ENCODE measurements at places on chromosomes 12 and 14. TPM values are rescaled to one million over a fixed set of nuclear protein-coding genes. Genes with fewer than 3 reads are reported as not detected.
A peak's percentile ranks its signal among the peaks of the same experiment; 100 is the strongest.

DNA sequence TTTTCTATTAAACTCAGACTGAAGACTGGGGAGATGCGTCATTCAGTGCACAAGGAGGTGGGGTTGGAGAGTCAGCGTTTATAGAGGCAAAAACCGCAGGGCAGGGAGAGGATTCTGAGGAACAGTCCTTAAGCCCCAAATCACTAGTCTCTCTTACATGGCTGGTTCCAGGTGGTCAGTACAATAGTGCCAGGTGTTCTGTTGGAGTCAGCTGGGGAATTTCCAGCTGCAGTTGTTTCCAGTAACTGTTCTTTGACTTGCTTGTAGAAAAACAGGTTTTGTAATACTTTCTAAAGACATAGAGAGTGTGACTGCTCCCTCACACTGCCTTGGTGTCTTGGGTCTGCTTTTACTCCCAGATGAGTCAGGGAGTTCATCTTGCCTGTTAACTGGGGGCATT lies 192.2 kb downstream of the TMTC3 start:
- H3K27ac ChIP-seq = no peak overlapping the region
- DNase-seq = no peak
- H3K4me3 ChIP-seq = no peak overlapping the region
- peaks cover 16% of the 10 kb centered on the region for H3K4me1 ChIP-seq
- no peaks in the 10 kb centered on the region for H3K36me3 ChIP-seq

OR4N2 gene
- total RNA-seq = not detected

PXN gene
- 123 TPM for total RNA-seq

- peaks cover 27% of the 10 kb centered on the region for H3K36me3 ChIP-seq
- no peak overlapping the region for H3K4me3 ChIP-seq
- H3K27ac ChIP-seq = no peak overlapping the region
- DNase-seq = no peak
- no peaks in the 10 kb centered on the region for H3K27me3 ChIP-seq
Measured at GRCh38 chr12:28390761-28391385, 200.6 kb downstream of the CCDC91 start.

C14orf119 gene
- 45.6 TPM for total RNA-seq

- no peaks in the 10 kb centered on the region for H3K36me3 ChIP-seq
- no peak for DNase-seq
- H3K27me3 ChIP-seq = no peaks in the 10 kb centered on the region
- no peak overlapping the region for H3K27ac ChIP-seq
- H3K4me1 ChIP-seq = peaks cover 24% of the 10 kb centered on the region
- H3K4me3 ChIP-seq = no peak overlapping the region
Measured at GRCh38 chr12:64890873-64891468, 66.5 kb downstream of the TBC1D30 start.

TRAFD1 gene
- total RNA-seq = 36.1 TPM

- H3K27ac ChIP-seq = peak overlapping the region; percentile 92
- peak overlapping the region; percentile 23 for H3K4me3 ChIP-seq
- peaks cover 55% of the 10 kb centered on the region for H3K4me1 ChIP-seq
- H3K36me3 ChIP-seq = peaks cover 10% of the 10 kb centered on the region
Measured at GRCh38 chr12:58425481-58426392, 484.4 kb downstream of the ATP23 start.

DNA sequence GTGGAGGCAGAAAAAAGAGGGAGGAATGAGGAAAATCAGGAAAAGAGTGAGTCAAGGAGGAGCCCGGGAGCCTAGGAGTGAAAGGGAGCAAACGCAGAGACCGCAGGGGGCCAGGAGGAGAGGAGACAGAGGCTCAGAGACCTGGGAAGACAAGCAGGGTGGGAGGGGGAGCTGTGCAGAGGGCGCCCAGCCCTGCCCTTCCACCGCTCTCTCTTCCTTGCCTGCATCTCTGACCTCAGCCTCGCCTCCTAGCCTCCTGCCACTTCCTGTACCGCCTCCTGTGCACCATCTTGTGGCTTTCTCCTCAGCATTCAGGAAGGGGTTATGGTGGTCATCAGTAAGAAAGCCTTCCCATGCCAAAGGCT lies 1.3 kb downstream of the CLSTN3 start:
- H3K27me3 ChIP-seq = no peaks in the 10 kb centered on the region
- DNase-seq = no peak
- H3K36me3 ChIP-seq = peaks cover 13% of the 10 kb centered on the region
- H3K4me3 ChIP-seq = peak overlapping the region; percentile 90

FSCB gene
- total RNA-seq = not detected

DNA sequence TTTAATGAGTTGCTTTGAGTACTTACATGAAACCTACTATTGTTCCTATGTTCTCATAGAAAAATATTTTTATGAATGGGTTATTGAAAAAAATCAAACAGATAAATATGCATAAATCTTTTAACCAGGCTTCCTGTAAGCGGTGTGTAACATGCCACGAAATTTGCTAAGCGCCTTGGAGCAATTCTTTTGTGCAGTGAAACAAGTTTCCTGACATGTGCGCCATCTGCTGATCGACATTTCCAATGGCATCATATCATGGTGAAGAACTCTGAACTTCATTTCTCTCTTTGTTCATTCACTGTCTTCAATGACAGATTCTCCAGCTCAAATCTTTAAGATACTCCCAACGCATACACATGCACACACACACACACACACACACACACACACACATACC lies 145.6 kb upstream of the NAV3 start:
- H3K4me3 ChIP-seq = no peak overlapping the region
- no peak overlapping the region for H3K27ac ChIP-seq
- peaks cover 8% of the 10 kb centered on the region for H3K27me3 ChIP-seq
- peaks cover 17% of the 10 kb centered on the region for H3K4me1 ChIP-seq
- no peaks in the 10 kb centered on the region for H3K36me3 ChIP-seq
- peak; percentile 20 for DNase-seq

DNA sequence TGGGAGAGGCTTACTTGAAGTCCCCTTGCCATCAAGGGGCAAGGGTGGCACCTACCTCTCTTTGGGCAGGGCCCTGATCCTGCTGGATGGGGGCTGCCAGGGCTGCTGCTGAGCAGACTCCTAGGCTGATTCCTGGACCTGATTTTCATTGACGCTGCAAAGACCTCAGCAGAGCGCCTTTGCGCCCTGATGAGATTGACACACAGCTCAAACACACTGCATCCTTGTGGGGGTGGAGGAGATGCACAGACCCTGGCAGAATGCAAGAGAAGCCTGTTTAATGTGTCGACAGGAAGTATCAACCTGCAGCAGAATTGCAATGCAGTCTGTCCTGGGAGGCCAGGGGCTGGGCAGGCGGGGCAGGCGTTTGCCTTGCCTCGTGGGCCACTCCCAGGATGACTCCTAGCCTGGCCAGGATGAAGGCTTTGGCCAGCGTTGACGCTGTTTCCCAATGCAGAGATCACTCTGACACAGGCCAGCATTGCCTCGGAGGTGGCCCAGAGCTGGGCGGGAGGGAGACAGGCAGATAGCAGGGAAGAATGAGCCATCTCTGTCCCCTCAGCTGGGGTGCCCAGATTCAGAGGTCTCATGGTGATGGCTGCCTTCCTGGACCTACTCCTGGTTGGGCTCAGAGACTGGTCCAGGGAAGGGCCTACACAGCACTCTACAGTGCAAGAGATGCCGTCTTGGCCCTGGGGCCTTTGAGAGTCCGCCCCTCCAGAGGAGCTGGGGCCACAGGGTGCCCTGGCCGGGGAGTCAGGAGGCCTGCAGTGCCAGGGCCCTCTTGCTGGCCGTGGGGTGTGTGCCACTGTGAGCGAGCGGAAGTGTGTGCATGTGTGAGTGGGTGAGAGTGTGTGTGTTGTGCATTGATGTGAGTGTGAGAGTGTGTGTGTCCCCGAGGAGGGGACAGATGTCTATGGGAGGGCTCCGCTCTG lies 108.3 kb downstream of the KIF26A start:
- H3K4me3 ChIP-seq = no peak overlapping the region
- H3K27ac ChIP-seq = no peak overlapping the region
- H3K27me3 ChIP-seq = no peaks in the 10 kb centered on the region
- H3K36me3 ChIP-seq = no peaks in the 10 kb centered on the region
- DNase-seq = no peak

All from mesothelial cell of epicardium (in vitro differentiated cells).